Astrocyte (in vitro differentiated cells and primary cell): ENCODE measurements at places on chromosomes 2 and 18.
A peak's percentile ranks its signal among the peaks of the same experiment; 100 is the strongest.

- DNase-seq = no peak
- no peaks in the 10 kb centered on the region for H3K36me3 ChIP-seq
- no peaks in the 10 kb centered on the region for H3K27me3 ChIP-seq
Measured at GRCh38 chr2:20351555-20352229, 1.0 kb upstream of the PUM2 start.

DNA sequence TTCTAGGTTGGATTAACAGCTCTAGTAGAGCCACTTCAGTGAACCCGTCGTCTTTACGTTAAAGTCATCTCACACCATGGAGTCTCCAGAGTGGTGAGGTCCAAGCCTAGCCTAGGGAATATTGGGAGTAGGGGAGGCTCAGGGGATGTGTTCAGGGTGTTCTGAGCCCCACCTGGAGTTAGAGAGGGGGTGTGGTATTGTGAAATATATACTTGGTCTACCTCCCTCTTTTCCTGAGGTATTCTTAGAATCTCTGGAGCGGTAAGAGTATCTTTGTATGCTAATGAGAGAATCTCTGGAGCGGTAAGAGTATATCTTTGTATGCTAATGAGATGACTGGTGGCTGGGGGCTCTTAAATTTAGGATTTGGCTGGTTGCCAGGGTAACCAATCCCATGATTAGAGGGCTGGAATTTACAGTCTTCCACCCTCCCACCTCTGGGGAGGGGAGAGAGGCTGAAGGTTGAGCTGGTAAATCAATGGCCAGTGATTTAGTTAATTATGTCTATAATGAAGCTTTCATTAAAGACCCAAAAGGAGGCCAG lies 69.5 kb downstream of the INPP4A start:
- no peak for DNase-seq
- peaks cover 3% of the 10 kb centered on the region for H3K4me1 ChIP-seq
- no peaks in the 10 kb centered on the region for H3K36me3 ChIP-seq
- H3K4me3 ChIP-seq = no peak overlapping the region
- H3K27me3 ChIP-seq = no peaks in the 10 kb centered on the region

- no peak overlapping the region for H3K27ac ChIP-seq
- H3K4me1 ChIP-seq = no peaks in the 10 kb centered on the region
- H3K27me3 ChIP-seq = no peaks in the 10 kb centered on the region
- DNase-seq = no peak
Measured at GRCh38 chr2:161578998-161579397, 45.2 kb upstream of the SLC4A10 start.

DNA sequence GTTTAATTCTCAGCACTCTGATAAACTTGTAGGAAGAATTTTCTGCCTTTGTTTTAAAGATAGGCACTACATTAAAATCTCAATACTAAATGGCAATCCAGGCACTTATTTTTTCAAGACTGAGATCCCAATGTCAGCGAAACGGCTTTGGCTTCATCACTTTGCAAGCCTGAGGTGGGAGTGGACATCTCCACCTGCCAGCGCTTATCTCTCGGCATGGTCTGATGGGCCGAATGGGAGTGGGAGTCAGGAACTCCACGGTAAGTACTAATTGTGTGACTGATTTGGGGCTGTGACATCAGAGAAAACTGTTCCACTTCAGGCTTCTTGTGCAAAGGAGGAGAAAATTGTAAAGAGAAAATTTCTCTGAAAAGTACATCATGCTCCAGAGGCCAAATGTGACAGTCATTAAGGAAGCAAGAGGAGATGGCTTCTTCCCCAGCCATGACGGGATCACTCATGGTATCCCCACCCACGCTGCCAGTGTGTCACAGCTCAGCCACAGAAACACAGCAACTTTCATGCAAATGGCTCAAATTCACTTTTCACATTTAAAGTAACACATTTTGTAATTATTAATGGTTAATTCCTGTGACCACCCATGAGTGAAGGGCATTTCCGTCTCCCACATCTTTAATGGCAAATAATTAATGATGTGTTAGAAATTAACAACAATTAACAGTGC lies 385.5 kb upstream of the HNRNPA3 start:
- no peak for DNase-seq
- H3K27me3 ChIP-seq = no peaks in the 10 kb centered on the region
- no peaks in the 10 kb centered on the region for H3K36me3 ChIP-seq
- H3K4me1 ChIP-seq = no peaks in the 10 kb centered on the region

DNA sequence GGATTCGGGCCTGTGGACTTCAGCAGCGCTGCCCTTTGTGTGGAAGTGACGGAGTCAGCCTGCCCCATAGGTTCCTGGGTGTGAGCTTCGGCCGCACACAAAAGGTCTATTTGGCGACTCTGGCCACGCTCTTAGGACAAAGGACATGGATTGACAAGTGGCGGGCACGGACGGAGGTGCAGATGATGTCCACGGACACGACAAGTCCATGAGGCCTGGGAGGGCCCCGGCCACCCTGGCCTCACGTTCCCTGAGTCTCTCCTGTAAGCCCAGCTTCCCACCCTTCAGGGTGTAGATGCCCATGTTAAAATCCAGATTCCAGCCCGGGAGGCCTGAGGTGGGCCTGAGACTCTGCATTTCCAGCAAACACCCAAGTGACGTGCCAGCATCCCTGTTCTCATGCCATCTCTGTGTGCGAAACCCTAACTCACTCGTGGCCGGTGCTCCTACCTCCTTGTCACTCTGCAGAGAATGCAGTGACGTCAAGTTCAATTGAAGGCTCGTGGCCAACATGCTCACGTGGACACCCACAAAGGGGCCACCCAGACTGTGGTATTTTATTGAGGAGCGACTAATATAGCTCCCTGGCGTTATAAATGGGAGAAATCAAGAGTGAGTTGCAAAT lies 111.7 kb downstream of the RTP5 start:
- peaks cover 14% of the 10 kb centered on the region for H3K27me3 ChIP-seq
- no peak for DNase-seq
- no peak overlapping the region for H3K4me3 ChIP-seq

GRCh38 chr2:163610817-163611556 lies 124.8 kb downstream of the FIGN start:
- H3K36me3 ChIP-seq = no peaks in the 10 kb centered on the region
- H3K27ac ChIP-seq = no peak overlapping the region
- no peaks in the 10 kb centered on the region for H3K27me3 ChIP-seq

GRCh38 chr2:62321380-62322289 lies 125.7 kb downstream of the B3GNT2 start:
- H3K4me1 ChIP-seq = no peaks in the 10 kb centered on the region
- H3K27me3 ChIP-seq = peaks cover 5% of the 10 kb centered on the region
- H3K4me3 ChIP-seq = no peak overlapping the region

- H3K27me3 ChIP-seq = no peaks in the 10 kb centered on the region
- no peak for DNase-seq
- H3K27ac ChIP-seq = no peak overlapping the region
- H3K36me3 ChIP-seq = no peaks in the 10 kb centered on the region
Measured at GRCh38 chr2:129879614-129880180, 99.8 kb upstream of the RAB6C start.

GRCh38 chr2:96131152-96131812 lies 7.0 kb downstream of the ASTL start:
- H3K27ac ChIP-seq = no peak overlapping the region
- H3K4me3 ChIP-seq = no peak overlapping the region
- peaks cover 40% of the 10 kb centered on the region for H3K27me3 ChIP-seq
- no peak for DNase-seq
- no peaks in the 10 kb centered on the region for H3K36me3 ChIP-seq
- H3K4me1 ChIP-seq = no peaks in the 10 kb centered on the region

GRCh38 chr2:30803281-30803680 lies 4.0 kb downstream of the CAPN13 start:
- DNase-seq = no peak
- H3K27me3 ChIP-seq = no peaks in the 10 kb centered on the region
- H3K36me3 ChIP-seq = no peaks in the 10 kb centered on the region
- H3K27ac ChIP-seq = no peak overlapping the region

DNA sequence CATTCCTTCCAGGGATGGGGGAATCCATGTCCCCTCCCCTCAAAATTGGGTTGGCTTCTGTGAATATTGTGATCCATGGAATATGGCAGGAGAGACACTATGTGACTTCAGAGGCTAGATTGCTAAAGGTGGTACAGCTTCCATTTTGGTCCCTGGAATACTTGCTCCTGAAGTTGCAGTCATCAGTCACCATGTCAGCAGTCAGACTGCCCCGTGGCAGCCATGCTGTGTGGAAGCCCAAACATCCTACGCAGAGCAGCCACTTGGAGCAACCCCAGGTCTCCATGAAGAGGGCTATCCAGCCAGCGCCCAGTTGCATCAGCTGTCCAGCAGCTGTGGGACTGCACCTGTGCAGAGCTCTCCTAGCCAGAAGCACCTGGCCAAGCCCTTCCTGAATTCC lies 15.8 kb upstream of the KDSR start:
- H3K36me3 ChIP-seq = peaks cover 10% of the 10 kb centered on the region
- H3K27me3 ChIP-seq = no peaks in the 10 kb centered on the region
- H3K4me1 ChIP-seq = peaks cover 5% of the 10 kb centered on the region
- DNase-seq = no peak
- no peak overlapping the region for H3K4me3 ChIP-seq
- H3K27ac ChIP-seq = no peak overlapping the region

DNA sequence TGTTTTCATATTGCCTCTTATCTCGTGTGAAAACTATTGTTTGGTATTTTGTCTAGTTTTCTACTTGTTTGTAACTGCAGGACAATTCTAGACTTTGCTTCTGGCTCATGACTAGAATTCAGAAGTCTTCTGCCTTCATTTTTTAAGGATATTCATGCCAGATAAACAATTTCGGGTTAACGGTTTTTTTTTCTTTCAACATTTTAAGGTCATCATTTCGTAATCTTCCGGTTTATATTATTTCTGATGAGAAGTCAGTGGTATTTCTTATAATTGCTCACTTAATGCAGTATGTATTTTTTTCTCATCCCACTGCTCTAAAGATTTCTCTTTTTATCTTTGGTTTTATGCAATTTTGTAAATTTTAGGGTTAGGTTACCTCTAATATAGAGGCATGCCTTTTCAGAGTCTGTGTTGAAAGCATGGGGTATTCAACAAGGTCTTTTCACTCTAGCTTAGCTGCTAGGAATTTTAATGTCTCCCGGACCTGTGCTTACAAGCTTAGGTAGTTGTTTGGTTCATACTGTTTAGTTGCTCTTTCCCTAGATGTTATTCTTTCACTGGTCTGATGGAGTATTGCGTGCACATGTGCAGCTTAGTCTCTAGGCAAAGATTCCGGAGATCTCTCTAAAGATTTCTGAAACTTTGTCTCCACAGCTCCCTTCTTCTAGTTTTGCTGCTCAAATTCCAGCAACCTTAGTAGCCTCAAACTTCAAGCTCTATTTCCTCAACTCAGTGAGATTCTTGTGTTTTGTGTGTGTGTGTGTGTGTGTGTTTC lies 198.1 kb downstream of the MCFD2 start:
- no peak for DNase-seq
- peaks cover 41% of the 10 kb centered on the region for H3K4me1 ChIP-seq
- no peaks in the 10 kb centered on the region for H3K27me3 ChIP-seq
- no peak overlapping the region for H3K4me3 ChIP-seq
- H3K27ac ChIP-seq = peak overlapping the region; percentile 51

DNA sequence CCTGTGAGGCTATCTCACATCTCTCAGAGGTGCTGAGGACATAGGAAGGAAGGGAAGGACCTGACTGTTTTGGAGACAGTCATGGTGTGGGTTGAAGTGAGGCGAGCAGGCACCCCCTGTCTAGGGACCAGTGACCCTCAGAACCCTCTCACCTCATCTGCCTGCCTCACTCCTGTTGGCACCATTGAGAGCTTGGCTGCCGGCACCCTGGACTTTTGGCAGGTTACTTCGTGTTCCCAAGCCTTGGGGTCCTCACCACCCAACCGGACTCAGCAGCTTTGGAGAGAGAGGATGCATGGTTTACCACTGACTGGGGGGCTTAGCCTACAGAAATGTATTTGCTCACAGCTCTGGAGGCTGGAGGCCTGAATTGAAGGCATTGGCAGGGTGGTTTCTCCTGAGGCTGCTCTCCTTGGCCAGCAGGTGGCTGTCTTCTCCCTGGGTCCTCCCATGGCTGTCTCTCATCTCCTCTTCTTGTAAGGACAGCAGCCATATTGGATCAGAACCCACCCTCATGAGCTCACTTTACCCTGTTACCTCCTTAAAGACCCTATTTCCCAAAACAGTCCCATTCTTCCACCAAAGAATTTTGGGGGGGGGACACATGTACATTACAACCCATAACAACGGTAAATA lies 142.0 kb downstream of the TSN start:
- H3K4me1 ChIP-seq = peaks cover 4% of the 10 kb centered on the region
- no peak overlapping the region for H3K4me3 ChIP-seq
- peak overlapping the region; percentile 40 for H3K27ac ChIP-seq
- H3K36me3 ChIP-seq = no peaks in the 10 kb centered on the region
- peak; percentile 4 for DNase-seq

DNA sequence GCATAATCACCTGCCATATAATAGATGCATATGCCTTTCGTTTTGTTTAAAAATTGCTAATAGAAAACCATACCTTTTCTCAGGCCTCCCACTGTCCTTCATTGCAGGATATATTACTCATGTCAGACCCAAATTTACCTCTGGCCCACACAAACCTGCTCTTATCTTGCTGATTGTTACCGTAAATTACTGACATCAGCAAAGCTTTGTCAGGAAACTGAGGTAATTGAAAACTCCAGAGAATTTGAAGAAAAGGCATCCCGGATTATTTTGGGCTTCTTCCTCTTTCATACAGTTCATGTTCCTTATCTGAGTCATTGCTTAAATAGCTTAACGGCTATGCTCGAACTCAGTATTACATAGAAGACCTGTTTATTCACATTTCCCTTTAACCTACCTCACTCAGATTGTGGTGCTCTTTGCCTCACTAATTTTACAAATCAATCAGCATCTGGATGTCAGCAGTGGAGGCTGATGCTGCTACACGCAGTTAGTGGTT lies 145.7 kb downstream of the ZEB2 start:
- H3K4me1 ChIP-seq = peaks cover 14% of the 10 kb centered on the region
- H3K27me3 ChIP-seq = no peaks in the 10 kb centered on the region
- no peak overlapping the region for H3K27ac ChIP-seq
- no peaks in the 10 kb centered on the region for H3K36me3 ChIP-seq
- peak; percentile 82 for DNase-seq

DNA sequence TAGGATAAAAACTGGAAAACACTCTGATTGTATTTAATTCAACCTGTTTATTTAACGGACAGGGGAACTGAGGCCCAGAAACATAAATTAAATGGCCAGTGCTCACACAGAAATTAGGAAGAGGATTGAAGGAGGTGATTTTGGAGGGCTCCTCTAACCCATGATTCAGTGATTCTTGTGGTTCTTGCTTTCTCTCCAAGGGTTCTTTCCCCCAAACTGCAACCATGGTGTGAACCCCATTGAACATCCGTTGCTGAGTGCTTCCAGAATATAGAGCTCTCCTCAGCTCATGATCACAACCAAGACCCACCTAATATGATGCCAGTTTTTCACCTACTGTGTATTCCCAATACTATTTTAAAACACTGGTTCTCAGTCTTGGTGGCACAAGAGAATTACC lies 41.4 kb downstream of the BMP10 start:
- H3K27me3 ChIP-seq = no peaks in the 10 kb centered on the region
- H3K36me3 ChIP-seq = no peaks in the 10 kb centered on the region
- H3K27ac ChIP-seq = no peak overlapping the region
- peaks cover 32% of the 10 kb centered on the region for H3K4me1 ChIP-seq
- no peak overlapping the region for H3K4me3 ChIP-seq

GRCh38 chr2:174686430-174686829 lies 77.8 kb downstream of the CHRNA1 start:
- H3K4me3 ChIP-seq = no peak overlapping the region
- peaks cover 7% of the 10 kb centered on the region for H3K4me1 ChIP-seq
- H3K27me3 ChIP-seq = no peaks in the 10 kb centered on the region
